ENCODE measurements at places on chromosomes 3 and 15.
A peak's percentile ranks its signal among the peaks of the same experiment; 100 is the strongest.

DNA sequence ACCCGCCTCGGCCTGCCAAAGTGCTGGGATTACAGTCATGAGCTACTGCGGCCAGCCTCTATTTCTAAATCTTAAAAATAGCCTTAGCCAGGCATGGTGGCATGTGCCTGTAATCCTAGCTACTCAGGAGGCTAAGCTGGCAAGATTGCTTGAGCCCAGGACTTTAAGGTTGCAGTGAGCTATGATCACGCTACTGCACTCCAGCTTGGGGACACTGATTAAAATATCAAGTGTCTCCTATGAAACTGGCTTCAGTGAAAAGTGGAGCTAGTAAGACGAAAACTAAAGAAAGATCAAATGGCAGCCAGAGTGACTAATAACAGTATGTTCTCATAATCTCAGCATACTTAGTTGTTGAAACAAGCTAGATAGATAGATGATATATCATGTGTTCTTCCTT, 112.5 kb downstream of the STT3B start:
- DNase-seq, result peak; percentile 7

DNA sequence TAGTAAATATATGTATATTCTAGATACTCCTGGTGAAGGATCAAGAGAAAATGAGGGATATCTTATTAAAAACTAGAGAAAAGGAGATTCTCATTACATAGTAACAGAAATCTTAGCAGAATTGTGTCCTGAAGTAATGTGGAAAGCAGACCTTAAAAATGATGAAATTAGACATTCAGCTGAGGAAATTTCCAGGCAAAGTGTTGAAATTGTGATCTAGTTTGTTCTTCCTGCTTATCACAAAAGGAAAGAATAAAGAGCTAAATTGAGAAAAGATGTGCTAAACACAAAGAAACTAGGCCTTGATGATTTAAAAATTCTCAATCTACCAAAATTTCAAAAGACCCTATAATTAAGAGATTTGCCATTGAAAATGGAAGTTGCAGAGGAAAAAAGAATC, 362.6 kb upstream of the PLSCR5 start:
- DNase-seq, result peak; percentile 53

- DNase-seq, result no peak
These were observed 1.2 kb upstream of the RYK start for GRCh38 chr3:134251731-134252391.

- no peak for DNase-seq
These were observed 97.1 kb downstream of the ERC2 start for GRCh38 chr3:56370991-56371775.

- no peak for DNase-seq
These were observed 24.6 kb upstream of the SACM1L start for GRCh38 chr3:45664578-45664977.

DNA sequence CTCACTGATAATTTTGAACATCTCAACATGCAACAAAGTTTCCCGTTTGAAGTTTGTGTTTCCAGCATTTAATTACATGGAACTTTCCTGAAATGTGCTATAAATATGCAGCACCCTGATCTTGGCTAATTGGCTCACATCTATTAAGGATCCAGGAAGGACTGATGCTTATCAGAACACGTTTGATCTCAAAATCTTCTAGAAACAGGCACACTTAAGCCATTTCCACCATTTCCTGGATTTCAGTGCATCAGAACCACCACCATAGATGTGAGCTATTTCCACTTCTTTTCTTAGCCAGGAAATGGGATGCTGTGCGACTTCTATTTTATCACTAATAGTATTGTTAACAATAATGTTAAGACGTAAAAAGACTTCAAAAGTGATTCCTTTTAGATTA, 228.9 kb downstream of the FEZF2 start:
- no peak for DNase-seq

DNA sequence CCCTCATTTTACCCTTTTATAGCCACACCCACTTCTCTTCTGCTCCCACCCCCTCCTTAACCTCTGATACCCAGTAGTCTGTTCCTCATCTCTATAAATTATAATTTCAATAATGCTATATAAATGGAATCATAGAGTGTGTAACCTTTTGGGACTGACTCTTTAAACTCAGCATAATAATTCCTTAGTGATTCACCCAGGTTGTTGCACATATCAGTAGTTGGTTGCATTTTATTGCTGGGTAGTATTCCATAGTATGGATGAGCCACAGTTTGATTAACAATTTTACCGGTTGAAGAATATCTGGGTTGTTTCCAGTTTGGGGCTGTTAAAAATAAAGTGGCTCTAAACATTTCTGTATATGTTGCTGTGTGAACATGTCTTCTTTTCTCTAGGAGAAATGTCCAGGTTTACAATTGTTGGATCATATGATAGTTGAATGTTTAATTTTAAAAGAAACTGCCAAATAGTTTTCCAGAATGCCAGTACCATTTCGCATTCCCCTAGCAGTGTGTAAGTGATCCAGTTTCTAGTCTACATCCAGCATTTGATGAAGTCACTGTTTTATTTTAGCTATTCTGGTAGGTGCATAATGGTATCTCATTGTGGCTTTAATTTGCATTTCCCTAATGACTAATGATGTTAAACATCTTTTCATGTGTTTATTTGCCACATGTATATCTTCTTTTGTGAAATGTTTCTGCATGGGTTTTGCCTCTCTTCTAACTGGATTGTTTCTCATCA, 68.5 kb downstream of the VPS8 start:
- no peak for DNase-seq

DNA sequence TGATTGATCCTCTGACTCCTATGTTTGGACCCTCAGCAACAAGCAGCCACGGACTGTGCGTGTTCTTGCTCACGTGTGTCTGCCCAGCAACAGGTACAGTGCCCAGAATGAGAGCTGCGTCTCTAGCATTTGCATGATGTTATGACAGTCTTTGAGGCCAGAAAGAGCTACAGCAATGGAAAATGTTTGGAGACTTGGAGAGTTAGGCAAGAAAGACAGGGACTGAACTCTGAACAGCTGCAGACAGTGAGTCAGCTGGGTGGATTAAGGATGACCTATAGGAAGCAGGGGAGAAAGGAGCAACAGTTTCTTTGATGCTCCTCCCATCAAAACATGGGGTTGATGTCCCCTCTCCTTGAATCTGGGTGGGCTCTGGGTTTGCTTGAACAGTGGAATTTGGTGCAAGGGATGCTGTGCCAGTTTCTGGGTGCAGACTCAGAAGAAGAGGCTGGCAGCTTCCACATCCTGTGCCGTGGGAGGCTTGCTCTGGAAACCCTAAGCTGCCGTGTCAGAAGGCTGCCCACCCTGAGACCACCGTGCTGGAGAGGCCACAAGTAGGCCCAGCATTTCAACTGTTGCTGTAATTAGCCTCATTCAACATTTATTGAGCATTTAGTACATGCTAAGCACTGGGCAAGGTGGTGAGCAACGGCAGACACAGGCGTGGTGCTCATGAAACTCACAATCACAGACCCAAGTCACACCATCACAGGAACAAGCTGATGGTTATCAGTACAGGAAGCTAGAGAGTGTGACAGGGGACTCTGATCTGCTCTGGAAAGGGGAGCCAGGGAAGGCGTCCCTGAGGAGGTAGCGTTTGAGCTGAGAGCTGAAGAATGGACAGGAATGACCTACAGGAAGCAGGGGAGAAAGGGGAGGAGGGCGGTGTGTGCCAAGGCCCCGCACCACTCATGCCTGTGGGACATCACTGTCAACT, 21.7 kb downstream of the CCR9 start:
- peak; percentile 67 for DNase-seq

GRCh38 chr15:72933976-72934375, 118.3 kb upstream of the NEO1 start:
- DNase-seq, result no peak

DNA sequence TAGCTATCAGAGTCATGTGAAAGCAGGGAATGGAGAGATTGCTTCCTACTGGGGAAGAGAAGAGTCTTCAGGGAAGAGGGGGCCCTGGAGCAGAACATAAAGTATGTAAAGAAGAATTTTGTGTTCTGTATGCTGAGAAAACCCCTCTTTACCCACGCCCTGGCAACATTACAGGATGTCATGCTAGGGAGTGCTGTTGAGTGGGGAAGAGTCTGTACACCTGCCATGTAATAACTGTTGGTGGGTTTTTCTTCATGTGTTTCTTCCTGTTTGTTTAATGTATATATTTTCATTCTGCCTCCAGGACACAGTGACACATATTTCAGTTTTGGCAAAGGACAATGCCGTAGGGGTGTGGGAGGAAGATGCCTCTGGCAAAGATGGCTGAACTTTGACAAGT, 122.8 kb upstream of the LPP start:
- no peak for DNase-seq

Data from choroid plexus epithelial cell (primary cell).